ENCODE measurements at places on chromosomes 6 and 20.

DNA sequence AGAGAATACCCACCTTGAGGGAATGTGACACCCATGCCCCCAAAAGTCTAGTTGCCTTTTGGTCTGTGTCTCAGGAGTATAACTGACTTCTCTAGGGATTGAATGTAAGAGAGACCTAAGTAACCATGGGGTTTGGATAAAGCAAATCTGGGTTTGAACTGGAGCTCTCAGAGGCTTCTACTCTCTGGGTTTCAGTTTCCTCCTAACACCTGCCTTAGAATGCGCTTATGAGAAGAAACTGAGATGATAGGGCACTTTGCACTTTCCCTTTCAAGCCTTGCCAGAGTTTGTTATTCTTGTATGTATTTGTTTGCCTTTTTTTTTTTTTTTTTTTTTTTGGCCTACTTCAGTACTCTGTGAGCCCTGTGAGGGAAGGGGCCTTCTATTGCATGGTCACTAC is 19.4 kb downstream of the SDHAF4 start:
- no peak for DNase-seq

DNA sequence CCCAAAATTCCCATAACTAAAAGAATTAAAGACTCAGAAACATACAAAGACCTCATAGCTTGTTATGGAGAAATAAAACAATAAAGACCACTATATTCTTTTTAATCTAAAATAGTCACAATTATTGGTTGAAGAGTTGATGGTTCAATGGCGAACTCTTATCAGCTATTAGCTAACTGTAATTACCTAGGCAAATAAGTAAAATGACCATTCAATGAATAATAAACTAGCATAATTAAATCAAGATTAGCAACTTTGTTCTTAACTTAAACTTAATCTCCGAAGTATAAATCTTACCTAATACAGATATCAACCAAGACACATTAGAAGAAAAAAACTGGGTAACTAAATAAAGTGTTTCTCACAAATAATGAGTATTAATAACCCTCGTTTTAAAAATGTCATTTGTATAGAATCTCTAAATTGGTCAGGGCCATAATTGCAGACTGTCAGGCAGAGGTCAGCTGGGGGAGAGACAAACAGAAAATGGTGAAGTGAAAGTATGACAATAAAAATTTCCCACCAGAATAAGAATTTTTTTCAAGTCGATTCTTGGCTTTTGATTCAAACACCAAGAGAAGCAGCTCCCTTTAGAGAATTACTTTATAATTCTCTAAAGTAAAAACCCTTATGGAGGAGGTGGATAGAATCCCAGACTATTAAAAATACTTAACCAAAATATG is 1.7 kb downstream of the FKBP5 start:
- DNase-seq: no peak

DNA sequence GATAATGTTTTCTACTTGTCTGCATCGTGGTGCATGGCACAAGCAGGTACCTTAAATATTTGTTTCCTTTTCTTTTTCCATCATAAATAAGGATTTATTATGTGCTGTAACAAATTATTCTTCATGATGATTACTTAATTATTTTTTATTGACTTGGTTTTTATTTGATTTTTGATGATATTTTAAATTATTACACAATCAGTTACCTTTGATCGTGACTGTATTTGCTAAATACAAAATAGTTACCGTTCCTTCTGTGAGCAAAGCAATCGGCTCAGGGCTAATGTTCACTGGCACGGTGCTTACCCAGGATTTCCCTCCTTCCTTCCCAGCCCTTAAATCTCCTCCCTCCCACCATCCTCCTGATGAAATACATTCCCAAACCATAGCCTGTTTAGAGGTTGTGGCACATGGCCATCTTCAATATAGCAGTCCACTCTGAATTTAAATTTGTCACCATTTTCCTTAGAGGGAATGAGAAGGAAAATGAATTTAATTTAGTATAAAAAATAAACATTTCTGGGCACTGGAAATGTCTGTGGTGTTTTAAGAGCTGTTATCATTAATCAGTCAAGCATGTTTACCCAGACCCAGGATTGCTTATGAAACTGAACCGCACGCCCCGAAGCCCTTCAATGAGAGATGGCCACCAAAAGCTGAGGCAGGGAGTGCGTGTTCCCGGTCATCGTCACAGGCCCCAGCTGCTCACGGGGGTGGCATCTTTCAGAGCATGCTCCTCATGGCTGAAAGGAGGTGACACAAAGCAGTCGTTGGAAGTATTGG is 23.0 kb upstream of the EXOC2 start:
- no peak for DNase-seq

GRCh38 chr20:34791289-34792020 is 34.0 kb downstream of the NCOA6 start:
- DNase-seq: no peak

GRCh38 chr20:47004179-47004578 is 109.5 kb downstream of the EYA2 start:
- DNase-seq: no peak

DNA sequence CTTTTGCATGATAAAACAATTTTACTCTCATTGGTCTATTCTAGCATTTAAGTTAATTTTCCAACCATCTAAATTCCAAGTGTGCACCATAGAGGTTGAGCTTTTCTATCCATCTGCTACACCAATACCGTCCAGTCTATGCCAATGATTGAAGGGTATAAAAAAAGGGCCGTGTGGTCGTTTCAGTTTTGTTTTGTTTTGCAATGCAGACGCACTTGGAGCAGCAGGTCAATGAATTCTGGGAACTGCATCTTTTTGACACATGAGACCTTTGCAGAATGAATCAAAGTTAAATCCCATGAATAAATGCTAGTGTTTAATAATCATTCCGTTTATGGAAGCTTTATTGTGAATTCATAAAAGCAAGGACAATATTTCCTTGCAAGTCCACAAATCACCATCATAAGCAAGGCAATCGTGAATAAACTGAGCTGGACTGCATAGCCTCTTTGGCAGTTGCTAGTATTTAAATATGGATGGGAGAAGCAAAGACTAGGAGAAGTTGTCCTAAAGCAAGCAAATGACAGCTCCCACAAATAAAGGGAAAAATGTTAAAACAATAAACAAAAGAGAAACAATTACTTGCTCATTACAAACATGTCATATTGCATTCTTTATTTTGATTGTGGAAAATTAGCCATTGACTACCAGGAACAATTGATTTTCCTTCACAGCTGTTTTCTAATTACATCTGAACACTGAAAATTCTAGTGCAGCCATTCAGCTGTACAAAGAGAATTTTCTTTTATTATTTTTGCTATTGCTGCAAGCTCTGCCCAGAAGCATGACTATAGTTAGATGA is 649.7 kb upstream of the GJE1 start:
- no peak for DNase-seq

DNA sequence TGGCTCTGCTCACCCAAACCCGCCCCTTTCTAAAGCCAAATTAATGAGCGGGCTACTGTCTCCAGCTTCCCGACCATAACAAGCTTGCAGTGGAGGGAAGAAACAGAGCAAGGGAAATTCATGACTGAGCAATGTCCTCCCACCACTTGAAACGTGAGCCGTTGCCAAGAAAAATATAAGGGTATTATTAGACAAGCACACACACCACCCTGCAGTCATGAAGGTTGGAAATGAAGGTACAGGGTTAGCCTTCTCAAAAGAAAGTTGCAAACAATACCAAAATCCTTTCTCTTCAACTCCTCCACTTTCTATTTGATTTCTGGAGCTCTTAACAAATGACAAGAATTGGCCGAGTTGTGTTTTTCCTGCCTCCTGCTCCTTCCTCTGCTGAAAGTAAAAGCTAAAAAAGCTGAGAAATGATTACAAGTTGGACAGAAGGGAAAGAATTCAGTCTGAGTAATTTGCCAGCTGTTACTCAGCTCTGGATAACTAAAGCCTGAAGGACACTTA is 151.1 kb upstream of the B3GAT2 start:
- no peak for DNase-seq

GRCh38 chr6:109676724-109677123 is 14.3 kb downstream of the AK9 start:
- DNase-seq: no peak

DNA sequence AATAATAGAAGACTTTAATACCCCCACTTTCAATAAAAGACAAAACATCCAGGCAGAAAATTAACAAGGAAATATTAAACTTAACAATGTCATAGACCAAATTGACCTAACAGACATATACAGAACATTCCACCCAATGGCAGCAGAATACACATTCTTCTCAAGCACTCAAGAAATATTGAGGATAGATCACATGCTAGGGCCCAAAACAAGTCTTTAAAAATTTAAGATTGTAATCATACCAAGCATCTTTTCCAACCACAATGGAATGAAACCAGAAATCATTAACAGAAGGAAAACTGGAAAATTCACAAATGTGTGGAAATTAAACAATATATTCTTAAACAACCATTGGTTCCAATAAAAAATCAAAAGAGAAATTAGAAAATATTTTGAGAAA is 161.0 kb downstream of the COL12A1 start:
- DNase-seq: no peak

- DNase-seq: no peak
Measured at GRCh38 chr6:77290798-77291197, 172.5 kb downstream of the HTR1B start.

DNA sequence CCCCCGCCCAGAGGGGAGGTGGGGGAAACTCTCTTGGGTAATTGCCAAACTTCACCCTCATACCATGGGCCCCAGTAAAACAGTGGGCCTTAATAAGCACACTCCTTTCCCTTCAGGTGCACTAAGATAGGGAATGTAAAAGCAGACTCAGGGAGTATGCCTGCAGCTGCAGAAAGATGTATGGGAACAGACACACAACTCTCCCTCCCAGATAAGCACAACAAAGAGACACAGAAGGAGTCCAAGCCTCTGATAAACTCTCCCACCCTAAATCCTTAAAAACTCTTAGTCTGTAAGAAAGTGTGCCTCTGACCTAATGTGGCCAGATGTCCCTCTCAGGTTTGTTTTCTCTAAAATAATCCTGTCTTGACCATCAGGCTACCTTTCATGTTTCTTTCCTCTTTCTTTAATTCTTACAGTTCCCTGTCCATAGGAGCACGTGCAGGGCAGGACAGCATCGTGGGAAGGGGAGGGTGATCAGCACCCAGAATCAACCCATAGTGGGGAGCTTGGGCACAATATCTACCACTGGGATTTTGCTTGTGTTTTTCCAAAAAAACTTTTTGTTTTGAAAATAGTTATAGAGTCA is 11.3 kb upstream of the CTCFL start:
- DNase-seq: no peak

GRCh38 chr6:137550535-137550934 is 56.3 kb upstream of the OLIG3 start:
- no peak for DNase-seq

- DNase-seq: no peak
Measured at GRCh38 chr6:10163203-10163962, 251.5 kb downstream of the TFAP2A start.

- no peak for DNase-seq
Measured at GRCh38 chr6:40348591-40348990, 238.6 kb downstream of the LRFN2 start.

DNA sequence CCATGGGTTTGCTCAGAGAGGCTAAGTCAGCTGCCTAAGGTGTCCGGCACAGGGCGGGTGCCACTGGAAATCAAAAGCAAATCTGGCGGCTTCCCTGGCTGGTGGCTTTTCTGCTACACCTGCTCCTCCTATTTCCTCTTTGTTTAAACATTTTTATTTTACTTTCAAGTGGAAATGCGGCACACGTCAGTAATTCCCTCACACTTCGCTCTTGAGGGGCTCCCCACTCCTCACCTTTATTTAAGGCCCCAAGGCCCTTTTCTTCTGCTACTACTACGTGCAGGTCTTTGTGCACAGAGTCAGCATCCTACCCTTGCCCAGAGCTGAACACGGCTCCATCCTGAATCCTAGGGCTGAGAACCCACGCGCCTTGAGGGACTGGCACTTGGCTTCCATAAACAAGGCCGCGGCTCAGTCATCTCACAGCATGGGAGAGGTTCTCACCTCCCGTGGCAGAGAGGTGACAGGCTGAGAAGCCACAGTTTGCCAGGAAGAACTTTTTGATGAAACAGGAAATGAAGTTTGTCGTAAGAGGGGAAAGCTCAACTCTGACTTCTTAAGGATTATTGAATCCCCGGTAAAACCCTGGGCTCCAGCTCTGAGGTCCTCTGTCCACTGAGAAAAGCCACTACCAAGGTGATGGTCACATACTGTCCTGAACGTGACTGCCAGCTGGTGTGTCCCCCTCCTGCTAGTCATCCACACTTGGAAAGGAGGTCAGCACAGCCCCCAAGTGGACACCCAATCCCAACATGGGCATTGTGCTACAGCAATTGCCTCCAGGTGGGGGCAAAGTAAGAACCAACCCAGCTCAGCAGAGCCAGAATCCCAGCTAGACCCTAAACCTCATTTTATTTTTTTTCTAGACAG is 48.0 kb downstream of the NFATC2 start:
- no peak for DNase-seq

Measured in C1 segment of cervical spinal cord (tissue), 14 donors.